Dorsolateral prefrontal cortex (tissue), 122 donors: ENCODE measurements at places on chromosomes 6 and 20.

GRCh38 chr20:15364781-15365180, 1027.4 kb upstream of the FLRT3 start:
- no peak for DNase-seq

DNA sequence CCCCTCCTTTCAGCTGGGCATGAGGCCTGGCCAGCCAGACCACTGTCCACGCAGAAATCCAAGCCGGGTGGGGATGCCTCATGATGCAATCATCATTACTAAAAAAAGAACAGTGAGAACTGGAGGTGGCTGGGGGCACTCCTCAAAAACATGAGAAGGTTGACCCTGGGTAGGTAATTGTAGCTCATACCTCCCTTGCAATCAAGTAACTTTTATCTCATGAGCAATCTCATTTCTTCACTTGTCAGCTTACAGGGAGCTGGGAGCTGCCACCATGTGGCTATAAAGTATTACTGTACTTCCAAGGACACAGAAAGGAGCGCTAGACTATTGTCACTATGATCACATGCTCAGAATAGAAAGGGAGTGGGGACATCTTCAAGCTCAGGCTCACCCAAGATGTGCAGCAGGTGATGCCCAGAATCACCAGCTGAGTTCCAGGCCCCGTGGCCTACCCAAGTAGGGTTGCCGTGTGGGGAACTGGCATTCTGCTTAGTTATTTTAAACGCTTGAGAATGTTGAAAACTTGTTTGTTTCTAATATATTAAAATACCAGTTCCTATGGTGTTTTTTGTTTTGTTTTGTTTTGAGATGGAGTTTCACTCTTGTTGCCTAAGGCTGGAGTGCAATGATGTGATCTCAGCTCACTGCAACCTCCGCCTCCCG, 3.0 kb upstream of the CDH26 start:
- DNase-seq: no peak

DNA sequence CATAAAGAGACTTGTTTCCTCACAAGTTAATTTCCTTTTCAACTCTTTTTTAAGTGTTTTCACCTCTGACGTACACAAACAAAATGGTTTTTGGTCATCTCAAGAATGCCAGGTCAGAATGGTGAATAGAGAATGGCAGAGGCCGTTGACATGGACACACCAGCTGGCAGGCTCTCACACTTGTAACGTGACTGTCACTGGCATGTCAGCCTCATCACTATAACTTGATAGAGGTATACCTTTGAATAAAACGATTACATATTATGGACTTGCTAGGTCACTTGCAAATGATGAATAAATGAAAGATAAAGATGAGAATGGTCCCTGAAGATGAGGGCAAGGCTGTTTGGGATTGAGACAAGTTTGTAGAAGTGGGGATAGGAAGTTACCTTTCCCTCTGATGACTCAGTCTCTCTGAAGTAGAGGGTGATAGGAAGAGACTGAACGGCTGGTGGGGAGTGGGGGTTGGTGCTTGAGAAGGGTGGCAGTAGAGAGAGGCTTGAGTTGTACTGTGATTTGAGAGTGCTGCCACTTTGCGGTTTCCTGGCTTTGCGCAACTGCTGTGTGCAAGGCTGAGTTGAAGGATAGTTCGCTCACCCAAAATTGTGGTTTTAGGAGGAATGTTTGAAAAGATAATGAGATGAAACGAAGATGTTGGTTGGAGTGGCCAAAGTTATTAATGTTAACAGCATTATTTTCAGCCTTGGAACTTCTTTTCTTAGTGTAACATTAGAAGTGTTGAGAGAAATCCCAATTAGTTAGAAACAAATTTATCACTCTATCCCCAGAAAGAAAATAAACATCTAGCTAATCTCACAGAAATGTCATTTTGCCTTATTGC, 30.3 kb downstream of the TBPL1 start:
- DNase-seq: no peak

- DNase-seq: no peak
Measured at GRCh38 chr6:165895421-165896165, 232.6 kb upstream of the PDE10A start.

- DNase-seq: peak; percentile 91
Measured at GRCh38 chr6:31901953-31902643, at the start of gene ZBTB12. Gene ZBTB12, minus strand, starts transcription at chr6:31902086. Its CDS starts 781 bp downstream, at chr6:31901305.

GRCh38 chr6:150195996-150196417, 53.2 kb downstream of the PPP1R14C start:
- DNase-seq: no peak

DNA sequence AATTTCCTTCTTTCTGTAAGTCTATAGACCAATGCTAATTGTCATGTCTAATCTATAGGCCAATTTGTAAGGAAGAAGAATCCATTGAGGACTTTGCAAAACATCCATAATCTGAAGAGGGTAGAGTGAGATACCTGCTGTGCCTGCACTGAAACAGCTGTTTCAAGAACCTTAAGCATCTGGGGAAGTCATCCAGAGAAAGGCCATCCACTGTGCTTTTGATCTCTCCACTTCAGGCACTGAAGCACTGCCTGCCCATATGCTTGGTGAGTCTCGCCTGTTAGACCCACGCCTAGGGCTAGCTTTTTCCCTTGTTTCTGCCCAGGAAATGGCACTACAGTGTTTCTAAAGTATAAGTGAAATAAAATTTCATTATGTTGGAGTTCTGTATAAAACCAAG, 921.8 kb upstream of the EPHA7 start:
- DNase-seq: no peak

DNA sequence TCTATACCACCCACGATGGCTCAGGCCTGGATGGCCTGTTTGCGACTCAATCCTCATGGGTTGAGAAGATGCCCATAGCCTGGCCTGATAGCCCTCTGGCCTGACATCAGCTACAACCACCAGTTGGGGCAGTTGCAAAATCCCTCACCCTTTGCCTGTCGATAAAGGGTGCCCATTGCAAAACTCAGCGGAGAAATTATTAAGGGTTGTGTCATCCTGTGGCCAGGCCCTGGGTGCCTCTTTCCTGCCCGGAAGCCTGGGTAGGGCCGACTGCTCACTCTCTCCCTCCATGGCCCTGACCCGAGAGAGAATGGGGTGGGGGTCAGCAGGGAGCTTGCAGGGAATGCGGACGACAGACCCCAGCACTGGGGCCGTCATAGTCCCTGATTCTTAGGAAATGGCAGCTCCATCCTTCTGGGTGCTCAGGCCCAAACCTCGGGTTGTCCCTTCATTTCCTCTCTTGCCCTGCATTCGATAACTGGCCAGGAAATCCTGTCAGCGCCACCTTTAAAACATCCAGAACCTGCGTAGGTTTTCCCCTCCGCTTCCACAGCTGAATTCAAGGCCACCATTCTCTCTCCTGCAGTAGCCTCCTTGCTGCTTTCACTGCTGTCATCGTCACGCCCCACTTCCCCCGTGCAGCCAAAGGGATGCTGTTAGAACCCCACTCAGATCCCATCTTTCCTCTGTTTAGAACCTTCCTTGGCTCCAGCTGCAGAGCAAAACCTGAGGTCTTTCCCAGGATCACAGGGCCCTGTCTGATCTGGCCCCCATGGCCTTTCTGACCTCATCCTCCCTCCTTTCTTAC, 31.1 kb downstream of the CEBPB start:
- DNase-seq: no peak

DNA sequence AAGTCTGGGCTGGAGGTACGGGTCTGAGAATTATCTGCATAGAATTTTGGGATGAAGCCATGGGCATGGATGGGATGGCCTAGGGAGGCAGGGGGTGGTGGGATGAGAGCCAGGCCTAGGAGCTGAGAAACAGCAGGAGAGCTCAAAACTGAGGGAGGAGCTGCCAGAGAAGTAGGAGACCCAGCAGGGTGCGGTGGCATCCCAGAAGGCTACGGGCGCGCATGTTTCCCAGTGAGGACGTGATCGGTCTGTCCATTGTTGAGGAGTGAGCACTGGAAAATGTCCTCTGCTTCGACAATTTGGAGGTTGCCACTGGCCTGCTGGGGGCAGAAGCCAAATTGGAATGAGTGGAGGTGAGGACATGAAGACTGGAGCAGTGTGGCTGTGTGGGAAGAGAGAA, 14.5 kb upstream of the MROH8 start:
- DNase-seq: peak; percentile 57

GRCh38 chr6:165183071-165183470, 126.3 kb downstream of the C6orf118 start:
- no peak for DNase-seq

DNA sequence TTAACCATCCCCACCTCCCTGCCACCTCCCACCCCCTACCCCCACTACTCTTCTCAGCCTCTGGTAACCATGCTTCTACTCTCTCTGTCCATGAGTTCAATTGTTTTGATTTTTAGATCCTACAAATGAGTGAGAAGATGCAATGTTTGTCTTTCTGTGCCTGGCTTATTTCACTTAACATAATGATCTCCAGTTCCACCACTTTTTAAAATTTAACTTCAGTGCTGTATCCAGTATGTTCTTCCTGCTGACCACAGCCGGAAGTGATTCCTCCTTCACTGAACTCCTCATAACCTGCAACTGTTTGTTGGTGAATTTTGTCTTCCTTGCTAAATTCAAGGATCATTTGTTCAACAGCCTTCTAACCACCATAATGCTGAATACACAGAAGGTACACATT, 3.9 kb downstream of the MAP7 start:
- no peak for DNase-seq

DNA sequence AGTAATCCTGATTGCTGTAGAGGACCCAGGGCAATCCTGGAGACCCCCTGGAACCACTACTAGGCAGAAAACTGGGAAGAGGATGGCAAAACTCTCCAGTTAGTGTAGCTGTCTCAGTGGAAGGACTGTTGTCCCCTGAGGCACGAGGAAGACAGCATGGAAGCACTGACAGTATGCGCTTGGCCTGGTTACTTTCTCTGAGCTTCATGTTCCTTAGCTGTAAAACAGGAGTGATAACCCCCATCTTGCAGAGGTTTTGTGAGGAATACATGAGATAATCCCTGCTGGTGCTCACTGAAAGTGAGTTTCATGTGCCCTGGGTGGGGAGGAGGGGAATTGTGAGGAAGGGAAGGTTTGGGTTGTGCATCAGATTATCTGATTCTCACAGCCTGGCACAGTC, 3.2 kb downstream of the NT5E start:
- DNase-seq: no peak

- DNase-seq: no peak
Measured at GRCh38 chr6:12890171-12890790, 173.7 kb downstream of the PHACTR1 start.

- DNase-seq: no peak
Measured at GRCh38 chr20:3679749-3680700, 1.8 kb downstream of the ADAM33 start.

- DNase-seq: no peak
Measured at GRCh38 chr20:63802469-63803240, 28.4 kb downstream of the ZBTB46 start.

- no peak for DNase-seq
Measured at GRCh38 chr6:45822246-45822812, 193.3 kb downstream of the CLIC5 start.

DNA sequence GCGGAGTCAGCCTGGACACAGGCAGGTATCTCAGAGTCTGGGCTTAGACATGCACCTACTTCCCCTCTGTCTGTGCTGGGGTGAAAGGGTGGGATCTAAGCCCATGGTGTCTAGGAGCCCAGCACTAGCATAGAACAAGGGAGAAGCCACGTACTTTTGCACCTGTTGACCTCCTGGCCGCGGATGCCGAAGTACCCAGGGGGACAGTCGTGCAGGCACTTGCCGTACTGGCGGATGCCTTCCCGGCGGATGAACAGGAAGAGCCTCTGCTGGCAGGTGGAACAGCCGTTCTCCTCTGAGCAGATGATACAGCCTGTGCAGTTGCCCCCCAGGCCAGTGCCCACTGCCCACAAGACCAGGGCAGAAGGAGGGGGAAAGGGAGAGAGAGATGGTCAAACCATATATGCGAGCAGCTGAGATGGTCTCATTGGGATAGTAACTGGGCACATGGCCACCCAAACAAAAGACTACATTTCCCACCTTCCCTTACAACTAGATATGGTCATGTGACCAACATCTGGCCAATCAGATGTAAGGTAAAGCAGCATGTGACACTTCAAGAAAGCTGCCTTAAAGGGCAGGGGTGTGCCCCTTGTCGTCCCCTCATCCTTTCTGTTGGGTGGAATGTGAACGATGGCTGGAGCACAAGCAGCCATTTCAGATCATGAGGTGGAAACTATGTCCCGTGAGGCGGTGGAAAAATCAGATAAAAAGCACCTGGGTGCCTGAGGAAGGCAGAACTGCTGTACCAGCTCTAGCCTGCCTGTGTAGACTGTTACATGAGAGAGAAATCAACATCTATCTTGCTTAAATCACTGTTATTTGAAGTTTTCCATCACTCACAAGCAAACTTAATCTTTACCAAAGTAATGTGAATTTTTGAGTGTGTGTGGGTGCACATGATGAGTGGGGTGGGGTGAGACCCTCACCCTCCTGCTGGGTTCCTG, 34.0 kb downstream of the RSPO4 start:
- DNase-seq: no peak

DNA sequence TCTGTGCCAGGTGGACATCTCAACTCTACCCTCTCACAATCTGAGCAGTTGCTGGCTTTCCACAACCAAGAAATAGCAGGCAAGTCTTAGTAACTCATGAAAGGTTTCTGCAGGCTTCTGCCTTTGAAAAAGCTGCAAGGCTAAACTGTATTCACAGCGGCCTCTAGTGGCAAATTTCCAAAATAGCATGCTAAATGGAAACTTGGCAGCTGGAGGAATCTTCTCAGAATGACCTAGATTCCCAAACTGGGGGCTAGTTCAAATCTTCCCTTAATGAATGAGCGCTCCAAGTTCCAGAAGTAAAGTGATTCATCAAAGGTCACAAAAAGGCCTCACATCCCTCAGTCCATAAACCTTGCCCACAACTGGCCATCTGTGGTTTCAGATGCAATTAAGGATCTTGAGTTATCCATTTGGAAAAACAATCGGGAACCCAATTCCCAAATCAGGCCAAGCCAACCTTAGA, 11.9 kb upstream of the CPNE5 start:
- no peak for DNase-seq

DNA sequence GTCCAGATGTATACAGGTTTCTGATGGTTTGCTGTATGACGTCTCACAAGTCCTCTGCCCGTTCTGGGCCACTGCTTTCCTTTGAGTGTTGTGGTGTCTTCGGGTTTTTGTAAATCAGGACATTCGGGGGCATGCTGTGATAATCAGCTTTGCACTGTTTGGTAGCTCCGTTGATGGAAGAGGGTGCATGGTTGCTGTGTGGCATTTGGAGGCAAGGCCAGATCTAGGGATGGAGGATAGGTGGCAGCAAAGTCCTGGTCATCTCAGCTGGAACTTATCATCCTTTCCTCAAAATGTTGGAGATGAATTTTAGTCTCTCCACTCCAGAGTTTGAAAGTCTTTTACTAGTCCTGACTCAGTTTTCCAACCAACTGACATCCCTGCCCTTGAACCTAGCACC, 91.0 kb downstream of the SCP2D1 start:
- DNase-seq: peak; percentile 36

- DNase-seq: no peak
Measured at GRCh38 chr6:115753446-115753845, 307.2 kb downstream of the FRK start.

DNA sequence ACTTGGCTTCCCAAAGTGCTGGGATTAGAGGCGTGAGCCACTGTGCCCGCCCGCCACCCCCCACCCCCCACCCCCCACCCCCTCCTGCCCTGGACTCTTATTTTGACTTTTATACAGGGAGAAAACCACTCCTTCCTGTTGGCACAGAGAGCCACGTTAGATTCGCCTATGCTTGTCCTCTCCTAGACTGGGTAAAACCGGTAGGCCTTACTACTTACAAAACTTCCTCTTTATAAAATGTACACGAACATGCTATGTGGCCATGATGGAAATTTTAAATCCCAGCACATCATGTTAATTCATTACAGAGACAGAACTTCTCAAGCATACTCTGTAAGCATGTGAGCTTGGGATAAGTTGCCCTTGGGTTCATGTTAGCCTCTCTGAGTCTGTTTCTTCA, 124.2 kb downstream of the SLC24A3 start:
- DNase-seq: no peak
